ENCODE measurements at places on chromosomes 3 and 15.

- peak; percentile 87 for DNase-seq
These were observed 39.1 kb downstream of the KLF13 start for GRCh38 chr15:31365655-31366127.

- no peak for DNase-seq
These were observed 4.0 kb downstream of the DIPK2A start for GRCh38 chr3:143975554-143976152.

DNA sequence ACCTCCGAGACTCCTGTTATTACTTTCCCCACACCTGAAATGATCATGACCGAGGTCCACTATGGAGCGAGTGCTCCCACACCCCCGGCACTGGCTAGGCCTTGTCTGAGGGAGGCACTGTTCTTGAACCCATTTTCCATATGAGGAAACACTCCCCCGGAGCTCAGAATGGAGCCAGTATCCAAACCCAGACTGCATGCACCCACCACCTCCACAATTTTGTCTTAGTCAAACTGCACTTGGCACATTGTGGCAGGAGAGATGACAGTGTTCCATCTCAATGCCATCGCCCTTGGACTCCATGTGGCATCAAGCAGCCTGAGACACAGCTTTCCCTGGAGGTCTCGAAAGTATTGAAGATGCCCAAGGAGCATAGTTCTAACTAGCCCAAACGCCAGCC is 154.1 kb downstream of the NUP210 start:
- no peak for DNase-seq

- no peak for DNase-seq
These were observed 174.0 kb downstream of the RAB11A start for GRCh38 chr15:66043264-66043663.

DNA sequence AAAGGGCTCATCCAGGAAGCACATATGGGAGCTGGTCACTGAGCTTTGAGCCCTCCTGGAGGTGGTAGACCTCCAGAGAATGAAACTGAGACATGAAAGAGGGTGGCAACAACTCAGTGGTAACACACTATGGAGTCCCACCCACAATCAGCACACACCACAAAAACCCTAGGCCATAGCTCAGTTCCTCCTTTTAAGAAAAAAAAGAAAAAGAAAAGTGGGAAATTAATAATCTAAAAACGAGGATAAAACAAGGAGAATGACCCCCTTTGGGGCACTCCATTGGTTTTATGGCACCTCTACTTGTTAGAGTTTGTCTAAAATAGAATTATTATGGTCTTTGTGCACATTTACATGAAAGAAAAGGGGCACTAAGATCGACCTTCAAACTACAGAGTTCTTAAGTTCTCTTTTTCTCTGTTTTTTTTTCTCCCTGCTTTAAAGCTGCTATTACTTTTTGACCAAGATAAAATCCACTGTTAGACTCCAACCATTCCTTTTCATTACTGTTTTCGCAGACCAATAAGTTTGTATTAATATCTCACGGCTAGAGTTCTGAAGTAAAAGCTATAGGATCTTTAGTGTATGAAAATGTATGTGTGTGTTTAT is 40.2 kb upstream of the ZBTB20 start:
- peak; percentile 42 for DNase-seq

GRCh38 chr15:98905963-98906711 is 101.5 kb downstream of the PGPEP1L start:
- DNase-seq = no peak

DNA sequence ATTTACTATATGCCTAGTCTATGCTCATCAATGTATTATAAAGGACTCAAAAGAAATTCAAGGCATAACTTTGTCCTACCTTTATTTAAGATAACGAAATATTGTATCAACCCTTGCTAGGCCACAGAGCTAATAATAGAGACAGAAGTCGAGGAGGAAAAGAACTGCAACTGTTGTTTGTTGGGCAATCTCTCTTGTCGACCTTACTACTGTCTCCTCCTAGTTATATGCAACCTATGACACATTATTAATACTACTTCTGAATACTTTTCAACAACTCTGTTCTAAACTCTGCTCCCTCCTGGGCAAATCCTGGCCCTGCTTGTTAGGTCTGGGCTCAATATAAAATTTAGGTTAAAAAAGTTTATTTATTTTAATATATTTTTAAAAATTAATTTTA is 24.6 kb downstream of the SPPL2A start:
- no peak for DNase-seq

DNA sequence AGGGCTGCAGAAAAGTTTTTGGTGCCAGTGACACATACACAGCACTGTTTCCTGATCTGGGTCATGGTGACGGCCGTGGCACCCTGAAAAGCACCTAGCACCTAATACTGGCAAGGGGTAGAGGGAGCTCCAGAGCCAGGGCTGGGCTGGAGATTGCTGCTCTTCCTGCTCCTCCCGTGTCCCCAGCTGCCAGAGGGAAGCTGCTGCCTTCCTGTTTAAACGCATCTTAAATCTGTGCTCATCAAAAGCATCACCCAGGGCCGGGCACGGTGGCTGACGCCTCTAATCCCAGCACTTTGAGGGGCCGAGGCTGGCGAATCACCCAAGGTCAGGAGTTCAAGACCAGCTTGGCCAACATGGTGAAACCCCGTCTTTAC is 156.7 kb upstream of the MEF2A start:
- DNase-seq = peak; percentile 64

GRCh38 chr15:82799183-82799841 is 6.6 kb downstream of the FSD2 start:
- DNase-seq = no peak

- DNase-seq = no peak
These were observed 88.6 kb downstream of the OSBPL10 start for GRCh38 chr3:31892500-31892899.

GRCh38 chr3:149415484-149415883 is 38.0 kb upstream of the TM4SF1 start:
- DNase-seq = no peak

- DNase-seq = no peak
These were observed 194.3 kb upstream of the SGO1 start for GRCh38 chr3:20380295-20380694.

DNA sequence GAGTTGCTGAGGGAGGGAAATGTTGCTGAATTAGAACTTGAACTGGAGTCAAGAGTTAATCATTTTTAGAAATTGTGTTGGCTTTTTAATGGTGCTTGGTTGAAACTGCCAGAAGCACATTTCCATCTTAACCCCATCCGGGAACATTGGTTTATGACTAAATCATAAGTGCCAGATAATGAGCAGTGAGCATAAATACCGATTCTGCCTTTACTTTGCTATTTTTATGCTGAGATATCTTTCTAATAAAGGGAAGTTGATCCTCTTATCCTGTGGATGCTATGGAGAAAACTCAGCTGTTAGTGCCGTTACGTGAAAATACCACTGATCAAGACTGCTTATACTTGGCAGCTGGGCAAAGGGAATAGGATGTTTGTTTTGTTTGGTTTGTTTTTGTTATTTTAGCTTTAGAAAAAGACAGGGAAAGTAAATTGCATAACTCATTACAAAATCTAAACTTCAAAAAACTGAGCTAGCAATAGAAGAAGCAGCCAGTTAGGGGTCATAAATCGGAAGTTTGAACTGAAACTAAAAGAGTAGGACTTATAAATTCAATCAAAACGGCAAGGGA is 813.1 kb downstream of the NAALADL2 start:
- no peak for DNase-seq

DNA sequence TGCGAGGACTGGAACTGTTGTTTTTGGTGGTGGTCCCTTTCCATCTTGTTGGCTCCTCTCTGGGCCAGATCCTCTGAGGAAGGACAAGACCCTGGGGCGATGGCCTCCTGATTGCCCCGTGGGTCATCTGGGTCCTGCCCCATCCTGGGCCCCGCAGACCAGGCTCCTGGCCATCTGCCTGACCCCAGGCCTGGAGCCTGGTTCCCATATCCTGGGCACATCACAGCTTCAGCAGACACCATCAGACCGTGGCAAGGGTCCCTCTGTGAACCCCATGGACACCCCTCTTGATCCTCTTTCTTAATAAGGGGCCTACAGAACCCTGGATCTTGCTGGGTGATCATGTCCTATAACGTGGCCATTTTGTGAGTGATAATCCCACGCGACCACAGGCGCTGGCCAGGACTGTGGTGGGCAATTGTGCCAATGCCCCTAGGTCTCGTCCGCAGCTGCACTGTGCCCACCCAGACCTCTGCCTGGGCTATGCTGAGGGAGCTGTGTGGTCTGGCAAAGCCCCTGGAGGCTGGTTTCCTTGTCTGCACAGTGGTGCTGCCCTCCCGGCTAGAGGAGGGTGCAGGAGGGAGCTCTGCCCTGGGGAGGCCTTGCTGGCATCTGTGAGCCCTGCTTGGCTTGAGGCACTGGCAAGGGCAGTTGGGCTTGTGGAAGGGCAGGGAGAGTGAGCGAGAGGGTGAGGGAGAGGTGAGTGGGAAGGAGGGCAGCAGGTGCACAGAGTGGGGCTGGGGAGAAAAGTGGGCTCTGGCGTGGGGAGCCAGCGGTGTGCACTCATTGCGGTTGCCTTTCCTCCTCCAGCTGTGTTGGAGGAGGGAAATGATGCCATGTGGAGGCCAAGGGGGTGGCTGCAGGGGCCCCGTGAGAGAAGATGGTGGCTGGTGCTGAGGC is 53.1 kb upstream of the PRR23E start:
- DNase-seq = no peak

GRCh38 chr15:30929982-30930381 is 26.3 kb downstream of the FAN1 start:
- DNase-seq = no peak

GRCh38 chr3:148642616-148643015 is 55.1 kb upstream of the AGTR1 start:
- DNase-seq = no peak

DNA sequence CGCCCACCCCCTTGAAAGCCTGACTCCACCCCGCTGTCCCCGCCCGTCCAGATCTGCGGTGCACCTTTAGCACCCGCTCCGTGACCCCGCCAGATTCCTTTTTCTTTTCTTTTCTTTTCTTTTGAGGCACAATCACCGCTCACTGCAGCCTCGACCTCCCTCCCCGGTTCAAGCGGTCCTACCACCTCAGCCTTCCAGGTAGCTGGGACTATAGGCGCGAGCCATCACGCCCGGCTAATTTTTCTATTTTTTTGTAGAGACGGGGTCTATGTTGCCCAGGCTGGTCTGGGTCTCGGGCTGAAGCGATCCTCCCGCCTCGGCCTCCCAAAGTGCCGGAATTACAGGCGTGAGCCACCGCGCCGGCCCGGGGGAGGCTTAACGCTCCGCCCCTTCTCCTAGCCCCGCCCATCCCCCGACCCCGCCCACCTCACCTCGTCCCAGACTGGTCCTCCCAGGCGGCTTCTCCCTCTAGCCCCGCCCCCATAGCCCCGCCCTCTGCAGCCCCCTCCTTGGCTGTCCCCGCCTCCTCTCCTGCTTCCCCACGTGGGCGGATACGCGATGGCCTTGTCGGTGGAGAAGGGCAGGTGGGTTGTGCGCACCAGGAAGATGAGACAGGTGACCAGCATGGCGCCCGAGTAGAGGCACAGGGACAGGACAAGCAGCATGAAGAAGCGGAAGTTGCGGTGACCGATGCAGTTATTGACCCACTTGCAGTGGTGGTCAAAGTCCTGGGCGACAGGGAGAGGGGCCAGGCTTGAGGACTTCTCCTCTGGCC is 3.2 kb downstream of the ZDHHC19 start:
- peak; percentile 93 for DNase-seq

DNA sequence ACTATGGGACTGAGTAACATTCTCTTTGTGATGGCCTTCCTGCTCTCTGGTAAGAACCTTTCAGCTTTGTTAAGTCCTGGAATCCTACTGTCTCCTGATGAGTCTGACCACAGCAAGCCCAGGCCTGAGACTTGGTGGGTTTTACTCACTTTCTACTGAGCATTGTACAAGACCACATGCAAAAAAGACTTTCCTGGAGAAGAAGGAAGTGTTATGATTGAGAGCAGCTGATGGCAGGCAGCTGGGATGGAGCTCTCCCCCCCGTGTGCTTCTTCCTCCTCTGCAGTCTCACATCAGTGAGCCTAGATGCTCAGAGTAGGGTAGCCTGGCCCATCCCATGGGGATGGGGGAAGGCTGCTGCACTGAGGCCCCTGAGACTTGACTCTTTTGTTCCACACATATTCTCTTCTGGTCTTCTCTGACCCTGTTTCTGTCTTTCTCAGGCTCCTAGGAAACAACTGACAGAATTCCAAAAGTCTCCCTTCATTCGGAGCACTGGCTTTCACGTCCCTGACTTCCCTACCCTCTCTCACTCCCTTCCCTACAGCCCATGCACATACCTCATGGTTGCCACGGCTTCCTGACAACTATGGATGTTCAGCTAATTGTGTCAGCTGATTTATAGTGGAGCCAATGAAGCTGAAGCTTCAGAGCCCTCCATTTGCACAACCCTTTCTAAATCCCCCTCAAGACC is 36.6 kb downstream of the CD86 start:
- no peak for DNase-seq

DNA sequence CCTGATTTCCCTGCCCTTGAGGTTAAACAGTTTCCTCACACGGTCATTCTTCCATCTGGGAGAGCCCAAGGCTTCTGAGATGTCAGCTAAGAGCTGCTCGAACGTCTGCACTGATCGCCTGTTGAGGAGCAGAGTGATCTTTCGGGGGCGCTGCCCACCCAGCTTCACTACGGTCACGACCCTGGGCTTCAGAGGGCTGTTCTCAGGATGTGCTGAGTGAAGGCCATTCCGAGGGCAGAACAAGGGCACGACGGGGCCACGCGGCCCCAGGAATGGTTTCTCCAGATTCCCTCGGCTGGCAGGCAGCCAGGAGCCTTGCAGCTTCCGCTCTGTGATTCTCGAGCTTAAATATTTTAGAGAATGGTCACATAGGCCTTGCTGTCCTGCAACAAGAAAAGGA is 25.7 kb downstream of the DCLK3 start:
- DNase-seq = no peak

GRCh38 chr3:19148768-19149091 is 420 bp downstream of the KCNH8 start:
- DNase-seq = no peak

- no peak for DNase-seq
These were observed 372.5 kb downstream of the NLGN1 start for GRCh38 chr3:173770011-173770410.

GRCh38 chr3:27486336-27486735 is 2.2 kb upstream of the SLC4A7 start:
- no peak for DNase-seq

DNA sequence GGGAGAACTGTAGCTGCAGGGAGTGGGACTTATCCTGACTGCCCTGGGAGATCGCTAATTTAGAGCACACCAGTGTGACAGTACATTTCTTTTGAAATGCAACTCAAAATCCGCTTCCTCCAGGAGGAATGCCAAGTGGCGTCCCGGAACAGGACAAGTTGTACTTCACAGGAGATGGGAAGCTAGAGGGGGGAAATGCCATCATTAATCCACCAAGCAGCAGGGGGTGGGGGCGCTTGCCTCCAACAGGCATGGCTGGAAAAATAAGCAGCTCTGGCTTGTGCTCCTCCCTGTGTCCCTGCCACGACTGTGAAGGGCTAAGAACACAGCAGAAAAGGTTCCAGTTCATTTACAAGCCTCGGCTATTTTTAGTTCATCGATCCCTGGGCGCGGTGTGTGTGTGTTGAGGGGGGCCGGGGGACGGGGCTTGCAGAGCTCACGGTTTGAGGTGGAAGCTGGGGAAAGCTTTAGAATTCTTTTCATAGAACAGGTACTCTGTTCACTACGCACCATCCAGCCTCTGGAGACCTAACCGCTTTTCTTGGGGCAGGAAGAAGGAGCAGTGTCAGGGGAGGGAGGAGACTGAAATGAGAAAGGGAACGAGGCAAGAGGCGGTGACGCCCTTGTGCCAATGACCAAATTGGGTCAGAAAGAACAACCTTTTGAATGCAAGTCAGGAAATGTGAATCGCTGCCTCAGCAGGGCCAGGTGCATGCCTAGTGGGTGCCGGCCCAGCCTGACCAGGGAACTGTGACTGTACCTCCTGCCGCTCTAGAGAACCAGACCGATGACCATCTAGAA is 51.8 kb upstream of the DGKG start:
- peak; percentile 50 for DNase-seq
